ENCODE measurements at places on chromosomes 7 and 10.

GRCh38 chr7:39607865-39608264 is 15.5 kb upstream of the RALA start:
- no peak for DNase-seq

GRCh38 chr10:108005627-108006026 is 841.1 kb upstream of the SORCS1 start:
- DNase-seq: no peak

DNA sequence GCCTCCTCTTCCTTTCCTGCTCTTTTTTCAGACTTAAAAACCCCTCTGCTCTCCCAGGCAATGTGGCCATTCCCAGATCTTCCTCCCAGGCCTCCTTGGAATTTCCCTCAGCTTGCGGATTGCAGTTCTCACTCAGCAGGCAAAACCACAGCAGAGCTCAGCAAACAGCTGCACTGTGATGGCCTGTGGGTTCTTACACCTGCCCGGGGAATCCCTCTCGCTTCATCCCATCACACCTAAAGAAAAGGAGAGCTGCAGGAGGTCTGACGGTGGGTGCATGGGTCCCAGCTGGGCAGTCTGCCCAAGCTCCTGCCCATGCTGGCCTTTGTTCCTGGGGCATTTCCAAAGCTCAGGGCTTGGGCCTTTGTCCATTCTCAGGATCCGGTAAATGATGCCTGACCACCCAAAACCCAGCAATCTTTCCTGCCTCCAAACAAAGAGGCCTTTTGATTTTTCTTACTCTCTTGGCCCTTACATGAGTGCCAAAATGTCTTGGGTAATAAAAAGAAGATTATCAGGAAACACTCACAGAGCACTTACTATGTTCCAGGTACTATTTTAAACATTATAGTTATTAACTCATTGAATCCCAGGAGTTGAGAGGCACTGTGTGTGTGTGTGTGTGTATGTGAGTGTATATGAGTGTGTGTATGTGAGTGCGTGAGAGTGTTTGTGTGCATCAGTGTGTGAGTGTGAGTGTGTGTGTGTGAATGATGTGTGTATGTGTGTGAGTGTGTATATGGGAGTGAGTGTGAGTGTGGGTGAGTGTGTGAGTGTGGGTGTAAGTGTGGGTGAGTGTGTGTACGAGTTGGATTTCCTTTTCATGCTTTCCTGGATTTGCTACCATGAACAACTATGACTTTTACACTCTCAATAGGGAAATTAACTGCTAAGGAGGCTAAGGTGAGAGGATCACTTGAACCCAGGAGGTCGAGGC is 64.5 kb upstream of the PODXL start:
- no peak for DNase-seq

DNA sequence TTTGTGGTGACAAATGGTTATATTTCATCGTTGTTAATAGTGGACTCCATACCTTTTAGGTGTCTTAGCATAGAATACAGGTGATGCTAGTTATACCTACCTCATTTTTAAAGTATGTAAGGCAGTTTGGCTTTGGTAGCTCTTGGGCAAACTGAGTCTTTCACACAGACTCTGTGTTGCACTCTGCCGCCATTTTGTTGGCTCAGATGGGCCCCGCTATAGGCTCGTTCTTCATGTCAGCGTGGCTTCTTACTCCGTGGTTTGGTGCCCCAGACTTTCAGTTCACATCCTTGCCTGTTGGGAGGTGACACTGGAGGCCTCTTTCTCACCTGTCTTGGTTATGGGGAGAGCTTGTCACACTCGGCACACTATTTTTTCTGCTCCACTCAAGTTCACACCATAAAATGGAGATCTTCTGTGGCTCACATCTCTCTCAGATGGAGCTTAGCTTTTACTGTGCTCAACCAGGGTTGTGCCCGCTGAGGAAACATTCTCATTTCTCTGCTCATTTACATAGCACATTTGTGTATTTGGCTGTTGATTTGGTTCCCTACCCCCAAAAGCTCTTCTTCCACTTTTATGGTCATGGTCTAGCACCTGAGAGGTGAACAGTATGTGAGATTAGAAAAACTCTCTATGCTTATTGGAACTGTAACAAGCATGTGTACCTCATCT is 178.5 kb downstream of the ARID5B start:
- no peak for DNase-seq

DNA sequence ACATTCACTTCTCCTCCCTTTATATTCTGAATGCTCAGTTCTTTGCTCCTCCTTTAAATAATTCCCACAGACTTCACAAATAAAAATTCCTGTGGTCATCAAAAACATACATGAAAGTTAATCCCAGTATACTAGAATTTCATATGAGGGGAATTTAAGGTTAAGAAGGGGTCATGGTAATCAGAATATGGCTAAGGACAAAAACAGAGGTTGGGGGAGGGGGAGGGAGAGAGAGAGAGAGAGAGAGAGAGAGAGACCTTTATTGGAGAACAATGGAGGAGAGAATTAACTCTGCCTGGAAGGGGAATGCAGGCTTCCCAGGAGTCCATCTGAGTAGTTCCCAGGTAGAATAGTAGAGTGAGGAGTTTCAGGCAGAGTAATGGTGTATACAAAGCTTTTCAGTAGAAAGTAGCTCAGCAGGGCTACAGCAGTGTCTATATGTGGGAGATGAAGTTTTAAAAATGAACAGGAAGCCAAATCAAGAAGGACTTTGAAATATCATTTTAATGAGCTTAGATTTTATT is 5.2 kb upstream of the CUBN start:
- DNase-seq: no peak

DNA sequence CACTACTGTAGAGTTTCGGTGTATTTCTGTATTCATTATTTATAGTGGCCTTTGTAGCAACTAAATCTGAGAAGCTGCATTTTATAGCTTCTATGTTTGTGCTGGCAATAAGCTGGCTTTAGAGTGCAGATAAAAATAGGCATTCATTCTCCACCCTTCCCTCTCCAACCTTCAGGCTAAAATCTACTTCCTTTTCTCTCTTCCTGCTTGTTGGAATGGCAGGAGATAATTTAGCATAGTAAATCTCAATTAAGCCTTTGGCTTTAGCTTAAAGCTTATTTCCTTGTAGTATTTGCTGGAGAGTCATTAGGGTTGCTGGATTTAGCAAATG is 58.5 kb downstream of the CPVL start:
- DNase-seq: no peak

DNA sequence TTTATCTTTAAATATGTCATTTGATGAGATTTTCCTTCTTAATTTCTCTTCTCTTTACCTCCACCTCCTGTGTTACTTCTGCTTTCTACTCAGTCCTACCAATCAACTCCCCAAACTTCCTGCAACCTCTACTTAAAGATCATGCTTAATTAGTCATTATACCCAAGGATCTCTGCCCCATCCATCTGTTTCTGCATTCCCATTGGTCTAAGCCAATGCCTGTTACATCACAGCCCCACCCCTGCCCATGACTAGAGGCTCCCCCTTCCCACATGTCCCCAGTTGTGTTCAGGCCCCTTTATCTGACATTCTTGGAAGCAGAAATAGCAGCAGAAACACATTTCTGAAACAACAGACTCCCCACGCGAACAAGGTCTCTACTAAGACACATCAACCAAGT is 319.1 kb upstream of the NFE2L3 start:
- DNase-seq: no peak

- DNase-seq: no peak
Observed at GRCh38 chr7:144027070-144027469, 21.7 kb upstream of the OR2A5 start.

DNA sequence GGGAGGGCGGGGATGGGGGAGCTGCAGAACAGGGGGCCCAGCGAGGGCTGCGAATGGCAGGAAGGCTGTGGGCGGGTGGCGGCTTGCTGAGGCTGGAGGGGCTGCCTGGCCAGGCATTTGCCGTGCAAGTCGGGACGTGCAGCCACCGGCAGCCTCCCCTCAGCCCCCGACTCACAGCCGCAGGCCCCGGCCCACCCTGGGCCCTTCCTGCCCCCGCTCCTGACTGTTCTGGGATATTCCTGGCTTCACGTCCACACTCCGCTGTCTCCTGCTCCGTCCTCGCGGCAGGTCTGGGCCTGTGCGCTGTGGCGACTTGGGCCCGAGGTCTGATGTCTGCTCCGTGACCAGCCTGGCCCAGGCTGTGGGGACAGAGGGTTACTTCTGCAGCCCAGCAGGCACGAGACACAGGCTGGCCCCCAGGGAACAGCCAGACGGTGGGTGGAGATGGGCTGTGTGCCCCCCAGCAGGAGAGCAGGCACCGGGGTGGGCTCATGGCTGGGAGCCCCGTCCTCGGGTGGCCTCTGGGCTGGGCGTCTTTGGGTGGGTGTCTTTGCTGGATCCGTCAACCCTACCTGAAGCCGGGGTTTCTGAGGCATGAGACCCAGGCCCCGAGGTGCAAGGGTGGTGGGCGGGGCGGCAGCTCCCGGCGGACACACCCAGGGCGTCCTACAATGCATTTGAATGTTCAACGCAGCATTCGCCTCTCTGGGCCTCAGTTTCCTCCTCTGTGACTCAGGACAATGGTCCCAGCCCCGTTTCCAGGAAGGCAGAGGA is 86.5 kb downstream of the FOXL3 start:
- no peak for DNase-seq

DNA sequence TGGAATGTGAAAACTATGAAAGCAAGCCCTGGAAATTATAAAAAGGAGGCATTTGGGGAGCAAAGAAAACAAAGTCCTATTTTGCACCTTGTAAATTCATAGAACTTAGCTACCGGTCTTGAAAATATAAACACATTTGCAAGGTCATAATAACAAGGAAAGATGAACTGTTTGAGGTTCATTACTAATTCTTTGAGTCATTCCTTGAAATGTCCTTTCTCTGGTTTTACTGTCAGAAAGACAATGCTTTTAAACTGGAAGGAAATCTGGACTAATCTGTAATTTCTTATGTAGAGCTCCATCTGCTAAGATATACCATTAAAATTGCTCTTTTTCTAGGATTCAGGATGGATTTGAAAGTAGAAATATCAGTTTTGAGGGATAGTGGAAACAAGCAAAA is 1.4 kb downstream of the ERLIN1 start:
- no peak for DNase-seq

GRCh38 chr10:80552151-80552646 is 14.5 kb downstream of the SH2D4B start:
- peak; percentile 24 for DNase-seq

GRCh38 chr10:125038637-125039036 is 96.7 kb downstream of the ZRANB1 start:
- peak; percentile 69 for DNase-seq

GRCh38 chr10:7444551-7445121 is 33.8 kb upstream of the SFMBT2 start:
- DNase-seq: no peak

- DNase-seq: no peak
Observed at GRCh38 chr7:27438881-27439589, 196.4 kb downstream of the EVX1 start.

DNA sequence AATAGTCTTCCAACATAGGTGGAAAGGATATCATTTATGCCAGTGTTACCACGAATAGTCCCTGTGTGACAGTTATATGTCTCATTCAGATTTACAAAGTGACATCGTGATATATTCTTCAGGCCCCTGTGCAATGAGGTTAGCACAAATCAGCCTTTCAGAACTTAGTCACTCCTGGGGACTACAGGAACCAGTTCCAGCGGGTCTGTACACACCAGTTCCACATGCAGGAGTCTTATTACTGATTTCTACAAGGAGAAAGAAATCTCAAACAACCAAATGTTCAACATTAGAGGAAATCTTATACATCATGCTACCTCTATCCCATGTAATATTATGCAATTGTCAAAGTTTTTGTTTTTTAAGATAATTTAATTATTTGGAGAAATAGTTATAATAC is 4.4 kb upstream of the WDR91 start:
- DNase-seq: no peak

- no peak for DNase-seq
Observed at GRCh38 chr7:133784486-133785001, 342.6 kb upstream of the LRGUK start.
